Globus pallidus (tissue), 1 donor: ENCODE measurements at places on chromosomes 1 and 21.

DNA sequence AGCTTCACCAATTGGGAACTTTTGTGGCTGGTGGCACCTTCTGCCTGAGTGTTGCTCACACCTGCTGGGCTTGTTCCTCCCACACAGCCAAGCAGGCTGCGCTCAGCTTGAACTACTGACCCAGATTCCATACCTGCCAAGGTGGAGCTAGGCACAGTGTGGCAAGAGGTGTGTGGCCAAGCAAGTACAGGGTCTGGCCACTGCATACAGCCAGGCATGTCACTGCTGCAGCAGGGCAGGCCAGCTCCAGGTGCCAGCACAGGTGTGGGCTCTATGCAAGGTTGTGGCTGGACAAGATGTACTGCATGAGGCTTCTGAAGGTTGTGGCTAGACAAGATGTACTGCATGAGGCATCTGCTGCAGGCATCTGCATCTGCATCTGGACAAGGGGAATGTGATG, 1254.8 kb downstream of the AMY1C start:
- DNase-seq: no peak

GRCh38 chr1:47853059-47853458, 144.1 kb downstream of the TRABD2B start:
- DNase-seq: no peak

DNA sequence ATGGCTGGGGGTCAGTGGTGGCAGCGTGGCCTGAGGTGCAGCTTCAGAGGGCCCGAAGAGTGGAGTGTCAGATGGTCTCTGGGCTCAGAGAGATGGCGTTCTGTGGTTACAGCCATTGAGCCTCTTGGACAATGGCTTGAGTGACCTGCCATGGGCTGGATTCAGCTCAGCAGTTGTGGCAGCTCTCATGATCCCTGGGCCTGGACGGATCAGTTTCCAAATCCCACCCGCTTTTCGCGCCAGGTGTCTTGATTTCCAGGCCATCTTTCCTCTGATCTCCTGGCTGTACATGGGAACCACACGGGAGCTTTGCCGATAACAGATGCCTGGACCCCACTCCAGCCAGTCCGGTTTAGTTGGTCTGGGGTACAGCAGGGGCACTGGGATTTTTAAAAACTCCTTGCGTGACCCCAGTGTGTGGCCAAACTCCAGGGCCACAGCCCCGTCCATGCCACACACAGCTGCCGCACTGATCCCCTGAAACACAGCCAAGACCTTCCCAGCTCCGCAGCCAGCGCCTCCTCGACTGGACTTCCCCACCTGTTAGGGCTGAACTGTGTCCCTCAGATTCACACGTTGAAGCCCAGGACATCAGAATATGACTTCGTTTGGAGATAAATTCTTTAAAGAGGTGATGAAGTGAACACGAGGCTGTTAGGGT, 67.9 kb downstream of the ATP5PO start:
- DNase-seq: no peak

- no peak for DNase-seq
Measured at GRCh38 chr1:76379506-76379905, 305.0 kb downstream of the ST6GALNAC3 start.
